ENCODE measurements at places on chromosomes 6 and 20. TPM values are rescaled to one million over a fixed set of nuclear protein-coding genes. Genes with fewer than 3 reads are reported as not detected.

PACSIN1 gene
- total RNA-seq = 0.37 TPM

BCL2L1 gene
- total RNA-seq = 145 TPM

COL9A3 gene
- total RNA-seq = 22.6 TPM

CLVS2 gene
- under 0.01 TPM for total RNA-seq

SLC17A1 gene
- total RNA-seq = 3.2 TPM

PNLDC1 gene
- total RNA-seq = not detected

GNMT gene
- total RNA-seq = 6.5 TPM

CARMIL1 gene
- total RNA-seq = 40.6 TPM

BPIFB1 gene
- total RNA-seq = 0.10 TPM

FAM217A gene
- not detected for total RNA-seq

DNA sequence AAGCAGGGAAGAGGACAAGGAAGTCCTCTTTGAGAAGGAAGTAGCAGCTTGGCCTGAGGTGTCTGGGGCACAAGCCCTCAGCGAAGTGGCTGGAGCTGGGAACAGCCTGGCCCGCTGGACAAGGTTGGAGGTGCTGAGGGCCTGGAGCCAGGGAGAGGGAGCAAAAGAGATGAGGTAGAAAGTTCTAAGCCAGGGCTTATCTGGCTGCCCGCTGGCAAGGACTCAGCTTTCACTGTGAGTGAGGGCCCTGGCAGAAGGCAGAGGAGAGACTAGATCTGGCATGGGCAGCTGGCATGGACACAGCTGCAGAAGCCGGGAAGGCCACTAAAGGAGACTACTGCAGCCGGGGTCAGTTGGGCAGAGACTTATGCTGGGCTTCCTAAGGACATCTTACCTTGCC lies 21.8 kb upstream of the PCMTD2 start:
- H3K36me3 ChIP-seq = no peaks in the 10 kb centered on the region
- H3K27ac ChIP-seq = no peak overlapping the region
- H3K27me3 ChIP-seq = no peaks in the 10 kb centered on the region
- H3K4me1 ChIP-seq = peaks cover 8% of the 10 kb centered on the region
- no peak overlapping the region for H3K4me3 ChIP-seq

DNA sequence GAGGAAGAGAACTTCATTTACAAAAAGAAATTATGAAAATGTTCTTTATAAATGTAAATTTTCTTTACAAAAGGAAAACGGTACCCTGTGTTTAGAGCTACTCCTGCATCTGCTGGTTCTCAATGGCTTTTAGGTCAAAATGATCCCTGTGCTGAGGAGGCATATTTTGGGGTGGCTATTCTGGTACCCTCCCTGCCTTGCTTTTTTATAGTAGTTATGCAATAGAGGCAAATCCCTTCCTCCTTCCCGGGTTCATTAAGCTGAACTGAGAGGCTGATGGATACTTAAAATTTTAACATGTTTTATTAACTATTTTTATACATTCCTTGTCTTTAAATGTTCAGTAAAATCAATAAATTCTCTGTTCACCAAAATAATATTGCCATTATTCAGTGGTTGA lies 38.9 kb downstream of the KLHL32 start:
- H3K4me3 ChIP-seq = no peak overlapping the region
- H3K36me3 ChIP-seq = no peaks in the 10 kb centered on the region

- H3K4me3 ChIP-seq = no peak overlapping the region
- DNase-seq = peak; percentile 78
- no peaks in the 10 kb centered on the region for H3K36me3 ChIP-seq
These were observed 7.9 kb downstream of the COL9A3 start for GRCh38 chr20:62824476-62825332.

DNA sequence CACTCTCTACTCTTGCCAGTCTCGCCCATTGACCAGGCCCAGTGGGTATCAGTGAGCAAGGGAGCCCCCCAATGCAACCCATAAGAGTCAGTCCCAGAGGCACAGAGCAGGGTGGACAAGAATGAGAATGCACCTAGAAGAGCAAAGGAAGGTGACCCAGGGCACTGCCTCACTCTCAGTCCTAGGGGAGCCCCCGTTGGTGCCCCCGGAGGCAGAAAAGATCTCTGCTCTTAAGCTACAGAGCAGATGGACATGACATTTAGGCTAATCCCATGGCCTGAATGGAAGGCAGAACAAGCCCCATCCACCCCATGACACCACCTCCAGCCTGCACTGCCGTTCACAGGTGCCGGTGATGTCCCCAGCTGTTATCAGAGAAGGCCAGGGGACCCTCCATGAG lies 50.7 kb upstream of the PLEKHG1 start:
- H3K4me3 ChIP-seq = no peak overlapping the region
- no peak for DNase-seq
- no peak overlapping the region for H3K27ac ChIP-seq
- no peaks in the 10 kb centered on the region for H3K4me1 ChIP-seq
- no peaks in the 10 kb centered on the region for H3K36me3 ChIP-seq

DNA sequence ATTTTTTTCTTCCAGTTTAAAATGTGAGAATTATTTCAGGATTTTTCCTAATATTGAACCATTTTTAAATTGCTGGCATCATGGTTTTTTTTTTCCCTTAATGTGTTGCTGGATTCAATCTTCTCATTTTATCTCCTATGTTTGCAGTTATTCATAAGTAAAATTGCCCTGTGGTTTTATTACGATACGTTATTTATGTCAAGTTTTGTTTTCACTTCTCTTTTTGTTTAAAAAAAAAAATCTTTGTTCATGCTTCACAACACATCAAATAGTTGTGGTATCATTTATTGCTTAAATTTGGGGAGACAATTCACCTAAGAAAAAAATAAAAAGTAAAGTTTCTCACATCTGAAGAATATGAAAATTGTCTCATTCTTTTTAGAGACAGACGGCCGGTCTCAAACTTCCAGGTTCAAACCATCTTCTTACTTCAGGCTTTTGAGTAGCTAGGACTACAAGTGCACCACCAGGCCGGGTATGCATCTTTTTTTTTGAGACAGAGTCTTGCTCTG lies 239.3 kb upstream of the ID4 start:
- no peaks in the 10 kb centered on the region for H3K4me1 ChIP-seq

- H3K27ac ChIP-seq = no peak overlapping the region
- DNase-seq = no peak
- no peaks in the 10 kb centered on the region for H3K36me3 ChIP-seq
- H3K27me3 ChIP-seq = no peaks in the 10 kb centered on the region
- H3K4me1 ChIP-seq = peaks cover 12% of the 10 kb centered on the region
These were observed 4.0 kb downstream of the FUCA2 start for GRCh38 chr6:143507358-143508145.

DNA sequence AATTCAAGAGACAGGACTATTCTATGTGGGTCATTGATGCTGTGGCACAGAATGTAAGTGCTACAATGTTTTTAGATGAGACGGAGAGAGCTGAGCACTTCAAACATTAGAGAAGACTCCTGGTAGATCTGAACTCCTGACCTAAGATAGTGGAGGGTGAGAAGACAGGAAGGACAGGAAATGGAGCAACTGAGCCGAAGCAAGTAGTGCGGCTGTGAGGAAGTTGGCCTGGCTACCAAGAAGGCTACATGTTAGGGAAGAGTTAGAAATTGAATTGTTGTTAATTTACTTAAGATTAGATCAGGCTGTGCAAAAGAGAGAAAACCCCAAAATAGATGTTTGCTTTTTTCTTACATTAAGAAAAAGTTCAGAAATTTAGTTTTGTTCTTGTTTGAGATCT lies 14.4 kb upstream of the MLIP start:
- H3K4me1 ChIP-seq = no peaks in the 10 kb centered on the region
- H3K27ac ChIP-seq = no peak overlapping the region
- H3K36me3 ChIP-seq = no peaks in the 10 kb centered on the region
- H3K27me3 ChIP-seq = no peaks in the 10 kb centered on the region
- no peak overlapping the region for H3K4me3 ChIP-seq
- no peak for DNase-seq

DNA sequence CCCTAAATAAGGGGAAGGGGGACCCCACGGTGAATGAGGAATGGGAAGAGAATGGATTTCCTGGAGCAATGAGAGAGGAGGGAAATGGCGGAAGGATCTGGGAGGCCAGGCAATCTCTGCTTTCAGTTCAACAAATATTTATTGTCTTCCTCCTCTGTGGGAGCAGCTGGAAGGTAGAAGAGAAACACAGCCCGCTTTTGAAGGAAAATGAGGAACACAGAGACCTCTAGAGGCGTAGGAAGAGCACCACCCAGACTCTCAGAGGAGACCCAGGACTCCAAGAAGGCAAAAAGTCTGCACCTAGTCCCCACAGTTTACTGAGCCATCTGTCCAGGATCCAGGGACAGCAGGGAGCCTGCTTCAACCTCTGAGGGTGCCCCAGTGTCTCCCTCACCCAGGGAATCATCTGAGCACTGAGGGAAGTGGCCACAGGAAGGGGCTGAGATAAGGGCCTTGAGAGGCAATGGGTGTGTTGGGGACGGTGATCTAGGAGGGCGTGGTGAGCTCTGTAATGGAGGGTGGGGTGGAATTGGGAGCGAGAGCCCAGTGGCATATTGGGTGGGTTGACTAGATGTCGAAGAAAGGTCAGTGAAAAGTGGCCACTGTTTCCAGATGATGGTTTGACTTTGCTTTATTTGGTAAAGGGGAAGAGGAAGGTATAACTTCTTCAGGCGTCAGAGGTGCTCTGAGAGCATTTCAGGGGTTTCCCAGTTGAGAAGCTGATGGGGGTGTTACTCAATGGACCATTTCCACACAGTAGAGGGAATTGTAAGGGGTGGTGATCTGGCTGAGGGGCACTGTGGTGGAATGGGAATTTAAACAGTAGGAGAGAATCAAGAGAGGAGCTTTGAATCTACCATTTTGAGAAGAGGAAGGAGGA lies 610 bp downstream of the PSORS1C1 start:
- no peak overlapping the region for H3K4me3 ChIP-seq
- no peaks in the 10 kb centered on the region for H3K27me3 ChIP-seq
- peaks cover 18% of the 10 kb centered on the region for H3K4me1 ChIP-seq
- H3K27ac ChIP-seq = peak overlapping the region; percentile 94
- peak; percentile 53 for DNase-seq

DNA sequence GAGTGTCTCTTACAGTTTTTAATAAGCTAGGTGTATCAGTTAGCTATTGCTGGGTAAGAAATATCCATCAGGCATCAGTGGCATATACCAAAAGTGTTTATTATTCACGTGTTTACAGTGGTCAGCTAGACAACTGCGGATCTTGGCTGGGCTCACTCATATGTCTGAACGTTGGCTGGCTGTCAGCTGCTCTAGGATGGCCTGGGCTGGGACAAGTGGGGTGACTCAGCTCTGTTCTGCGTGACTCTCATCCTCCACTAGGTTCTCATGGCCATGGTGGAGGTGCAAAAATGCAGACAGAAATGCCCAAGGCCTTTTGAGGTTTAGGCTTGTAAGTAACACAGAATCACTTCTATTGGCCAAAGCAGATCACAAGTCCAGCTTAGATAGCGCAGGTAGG lies 22.0 kb downstream of the ZNF341 start:
- H3K27ac ChIP-seq = no peak overlapping the region
- H3K27me3 ChIP-seq = no peaks in the 10 kb centered on the region
- no peaks in the 10 kb centered on the region for H3K4me1 ChIP-seq
- no peaks in the 10 kb centered on the region for H3K36me3 ChIP-seq
- no peak for DNase-seq

- H3K36me3 ChIP-seq = no peaks in the 10 kb centered on the region
- H3K27me3 ChIP-seq = no peaks in the 10 kb centered on the region
- H3K4me3 ChIP-seq = no peak within 1 kb of the TSS
- DNase-seq = no peak
- H3K4me1 ChIP-seq = no peaks in the 10 kb centered on the region
These were observed at the start of gene VNN1 for GRCh38 chr6:132713352-132714134. TSS of gene VNN1 (minus strand) at chr6:132714055. CDS start at chr6:132714035, 20 bp downstream.

- H3K27me3 ChIP-seq = no peaks in the 10 kb centered on the region
- no peak overlapping the region for H3K27ac ChIP-seq
- H3K4me1 ChIP-seq = peaks cover 6% of the 10 kb centered on the region
- H3K4me3 ChIP-seq = no peak overlapping the region
- no peak for DNase-seq
These were observed 258.0 kb downstream of the PHACTR1 start for GRCh38 chr6:12974551-12974950.

DNA sequence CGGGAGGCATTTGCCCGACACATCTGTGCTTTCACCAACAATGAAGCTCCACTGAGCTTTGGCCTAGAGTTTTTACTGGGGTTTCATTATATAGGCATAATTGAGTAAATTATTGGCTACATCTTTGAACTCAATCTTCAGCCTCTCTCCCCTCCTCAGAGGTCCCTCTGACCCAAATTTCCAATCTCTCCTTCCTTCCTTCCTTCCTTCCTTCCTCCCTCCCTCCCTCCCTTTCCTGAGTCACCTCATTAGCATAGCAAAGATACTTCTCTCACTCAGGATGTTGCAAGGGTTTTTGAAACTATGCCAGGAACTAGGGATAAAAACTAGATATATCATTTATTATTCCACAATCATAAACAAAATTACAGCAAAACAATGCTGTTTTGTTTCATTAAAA lies 238.2 kb upstream of the PRND start:
- no peaks in the 10 kb centered on the region for H3K36me3 ChIP-seq
- DNase-seq = no peak
- H3K27me3 ChIP-seq = no peaks in the 10 kb centered on the region
- H3K4me1 ChIP-seq = no peaks in the 10 kb centered on the region

GRCh38 chr20:31516166-31516565 lies 1.9 kb downstream of the HM13 start:
- no peaks in the 10 kb centered on the region for H3K27me3 ChIP-seq
- DNase-seq = no peak
- H3K27ac ChIP-seq = no peak overlapping the region
- H3K36me3 ChIP-seq = no peaks in the 10 kb centered on the region
- peaks cover 26% of the 10 kb centered on the region for H3K4me1 ChIP-seq
- no peak overlapping the region for H3K4me3 ChIP-seq
